Lung microvascular endothelial cell (primary cell): ENCODE measurements at places on chromosomes 4 and X.

DNA sequence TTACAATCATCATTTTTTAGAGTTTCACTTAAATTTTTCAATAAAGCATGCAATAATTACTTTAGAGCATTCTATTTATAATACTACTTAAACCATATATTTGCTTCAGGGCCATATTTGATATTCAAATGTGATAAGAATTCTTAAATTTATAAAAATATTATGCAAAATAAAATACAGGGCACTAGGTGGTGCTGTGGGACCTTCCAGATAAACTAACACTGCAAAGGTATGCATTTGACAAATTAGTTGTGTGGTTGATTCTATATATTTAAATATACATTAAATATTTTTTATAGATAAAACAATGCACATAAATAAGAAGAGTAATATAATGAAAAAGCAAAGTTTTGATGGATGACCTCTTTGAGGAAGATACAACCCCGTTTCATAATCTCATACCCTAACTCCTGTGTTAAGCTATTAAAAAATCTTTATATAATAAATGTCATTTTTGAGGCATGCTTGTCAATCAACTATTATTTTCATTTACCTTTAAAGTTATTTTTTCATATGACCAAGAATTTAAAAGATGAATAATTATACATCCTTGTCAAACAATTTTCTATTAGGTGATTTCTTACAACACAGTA, 128.4 kb downstream of the REELD1 start:
- DNase-seq: peak; percentile 58

DNA sequence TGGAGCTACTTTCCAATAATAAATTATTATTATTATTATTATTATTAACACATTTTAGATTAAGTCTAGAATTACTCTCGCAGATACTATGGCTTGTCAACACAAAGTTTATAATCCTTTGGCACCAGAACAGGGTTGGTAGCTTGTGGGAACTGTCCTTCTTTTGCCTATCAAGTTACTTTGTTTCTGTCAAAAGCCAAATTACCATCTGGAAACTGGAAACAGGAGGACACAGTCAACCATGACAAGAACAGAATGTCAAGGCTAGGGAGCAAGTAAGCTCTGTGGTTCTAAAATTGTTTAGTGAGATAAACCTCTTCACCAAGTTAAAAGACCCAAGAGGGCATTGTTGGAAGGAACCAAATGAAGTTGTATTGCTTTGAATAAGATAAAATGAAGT, 42.5 kb downstream of the DGKK start:
- no peak for DNase-seq

DNA sequence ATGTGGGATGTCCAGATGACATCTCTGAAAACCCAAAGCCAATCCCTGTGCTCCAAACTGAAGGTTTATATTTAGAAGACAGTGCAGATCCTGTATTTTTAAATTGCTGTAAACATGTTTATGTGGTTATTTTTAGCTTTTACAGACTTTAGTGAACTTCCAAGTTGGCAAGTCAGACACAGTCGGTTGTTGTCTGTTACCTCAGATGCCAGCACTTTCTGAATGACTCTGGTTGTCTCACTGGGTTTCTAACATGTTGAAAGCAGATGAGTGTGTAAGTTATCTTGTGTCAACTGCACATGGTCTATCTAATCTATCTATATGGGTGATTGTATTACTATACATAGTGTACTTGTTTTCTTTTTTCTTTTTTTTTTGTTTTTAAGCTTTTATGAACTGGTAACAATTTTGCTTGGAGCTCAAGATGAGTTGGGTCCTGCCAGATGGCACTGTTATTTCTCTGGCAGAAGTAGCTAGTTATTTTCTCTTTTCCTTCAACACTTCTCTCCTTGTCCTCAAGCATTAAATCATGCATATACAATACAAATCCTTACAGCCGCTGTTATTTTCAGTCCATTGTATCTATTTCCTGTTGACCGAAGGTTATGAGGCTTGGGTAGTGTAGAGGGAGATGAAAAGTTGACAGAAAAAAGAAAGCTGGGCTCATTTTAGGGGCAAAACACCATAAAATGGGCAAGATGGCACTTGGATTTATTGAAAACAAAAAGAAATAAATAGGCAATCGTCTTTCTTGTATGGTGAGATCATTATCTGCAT, 66.3 kb downstream of the GAB1 start:
- peak; percentile 38 for DNase-seq

DNA sequence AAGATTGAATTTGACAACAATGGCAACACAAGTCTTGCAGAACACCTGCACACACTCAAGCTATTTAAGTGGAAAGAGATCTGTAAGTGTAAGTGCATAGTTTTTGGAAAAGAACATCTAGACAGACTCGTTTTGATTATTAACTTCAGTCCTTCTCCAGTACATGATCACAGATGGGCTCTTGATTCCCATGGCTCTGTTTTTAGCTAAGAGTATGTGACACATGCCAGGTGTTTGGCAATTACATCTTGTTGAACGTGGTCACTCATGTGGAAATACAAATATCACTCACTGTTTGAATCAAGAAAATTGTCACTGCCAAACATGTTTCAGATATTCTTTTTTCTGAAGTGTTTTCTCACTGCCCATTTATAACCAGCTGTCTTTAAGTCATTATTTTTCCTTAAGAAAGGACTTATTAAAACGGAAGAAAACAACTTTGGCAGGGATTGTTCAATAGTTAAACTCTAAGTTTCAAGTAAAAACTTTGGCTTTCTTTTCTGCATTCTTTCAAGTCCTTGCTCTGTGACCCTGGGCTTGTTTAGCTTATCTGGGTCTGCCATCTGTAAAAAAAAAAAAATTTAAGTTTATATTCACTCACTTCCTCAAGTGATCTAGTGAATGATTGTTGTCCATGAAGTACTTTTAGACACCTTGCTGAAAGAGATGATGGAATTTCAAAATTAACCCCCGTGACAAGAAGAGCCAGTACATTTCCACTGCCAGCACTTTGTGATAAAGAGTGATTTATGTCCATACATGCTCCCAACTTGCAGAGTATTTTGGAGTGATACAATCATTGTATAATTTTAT, 125.4 kb downstream of the ATXN3L start:
- DNase-seq: peak; percentile 70

DNA sequence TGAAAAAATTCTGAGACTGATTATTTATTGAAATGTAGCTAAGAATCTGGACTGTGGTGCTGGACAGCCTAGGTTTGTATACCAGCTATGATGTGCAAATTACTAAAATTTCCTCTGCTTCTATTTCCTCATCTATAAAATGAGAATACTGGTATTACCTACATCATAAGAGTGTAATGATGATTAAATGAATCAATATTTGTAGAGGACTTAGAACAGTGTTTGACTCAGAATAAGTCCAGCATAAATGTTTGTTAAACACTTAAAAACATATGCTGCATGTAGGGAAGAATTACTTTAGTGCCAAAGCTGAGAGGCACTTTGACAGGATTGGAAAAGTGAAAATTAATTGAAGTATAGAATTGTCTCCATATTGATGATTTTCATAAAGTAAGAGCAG, 55.3 kb upstream of the TMPRSS11F start:
- no peak for DNase-seq
